Adrenal gland (tissue), 19 donors: ENCODE measurements at places on chromosomes 7 and 10. TPM values are rescaled to one million over a fixed set of nuclear protein-coding genes. Genes with fewer than 3 reads are reported as not detected.

- no peak overlapping the region for H3K4me3 ChIP-seq
- H3K27ac ChIP-seq, result no peak overlapping the region
- H3K27me3 ChIP-seq, result no peaks in the 10 kb centered on the region
Observed at GRCh38 chr7:46577394-46577793, 656.3 kb upstream of the IGFBP3 start.

GRCh38 chr10:652233-652632 lies 37.2 kb downstream of the DIP2C start:
- H3K36me3 ChIP-seq, result no peaks in the 10 kb centered on the region
- no peaks in the 10 kb centered on the region for H3K27me3 ChIP-seq
- no peak for DNase-seq
- no peak overlapping the region for H3K27ac ChIP-seq
- no peak overlapping the region for H3K4me3 ChIP-seq
- H3K4me1 ChIP-seq, result peaks cover 9% of the 10 kb centered on the region

DNA sequence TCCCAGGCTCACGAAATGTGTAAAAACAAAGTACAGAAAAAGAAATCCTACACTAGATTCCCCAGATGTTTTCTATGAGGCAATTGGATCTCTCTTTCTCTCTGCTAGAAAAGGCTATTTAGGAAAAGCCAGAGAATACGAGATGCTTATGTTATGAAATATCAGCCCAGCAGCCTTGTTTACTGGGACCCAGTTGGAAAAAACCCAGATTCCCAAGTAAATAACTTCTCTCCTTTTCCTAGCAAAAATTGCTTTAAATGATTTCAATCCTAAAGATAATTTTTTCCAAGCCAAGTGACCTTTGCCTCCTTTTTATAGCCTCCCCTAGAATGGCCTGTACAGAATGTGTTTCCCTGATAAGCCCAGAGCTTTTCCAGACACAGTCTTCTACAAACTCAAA lies 199.3 kb downstream of the PLXNA4 start:
- H3K4me3 ChIP-seq, result no peak overlapping the region
- H3K27ac ChIP-seq, result peak overlapping the region; percentile 1
- H3K36me3 ChIP-seq, result no peaks in the 10 kb centered on the region
- H3K27me3 ChIP-seq, result no peaks in the 10 kb centered on the region
- no peaks in the 10 kb centered on the region for H3K4me1 ChIP-seq

GRCh38 chr10:35200487-35200886 lies 73.8 kb downstream of the CREM start:
- H3K4me1 ChIP-seq, result peaks cover 41% of the 10 kb centered on the region
- H3K27me3 ChIP-seq, result no peaks in the 10 kb centered on the region
- H3K36me3 ChIP-seq, result no peaks in the 10 kb centered on the region
- DNase-seq, result no peak
- H3K27ac ChIP-seq, result no peak overlapping the region

The WDR86 gene
- 16.7 TPM for total RNA-seq

- no peaks in the 10 kb centered on the region for H3K36me3 ChIP-seq
- H3K27ac ChIP-seq, result peak overlapping the region; percentile 85
- peaks cover 44% of the 10 kb centered on the region for H3K4me1 ChIP-seq
- H3K27me3 ChIP-seq, result no peaks in the 10 kb centered on the region
Observed at GRCh38 chr10:130137090-130137448, 878 bp downstream of the GLRX3 start.

- no peaks in the 10 kb centered on the region for H3K4me1 ChIP-seq
- H3K27ac ChIP-seq, result no peak overlapping the region
Observed at GRCh38 chr7:158102897-158103296, 484.7 kb downstream of the PTPRN2 start.

- no peak overlapping the region for H3K4me3 ChIP-seq
- H3K36me3 ChIP-seq, result no peaks in the 10 kb centered on the region
- no peak overlapping the region for H3K27ac ChIP-seq
- DNase-seq, result peak; percentile 59
Observed at GRCh38 chr7:55280031-55280454, 85.1 kb upstream of the LANCL2 start.

GRCh38 chr10:90007226-90007625 lies 305.8 kb downstream of the KIF20B start:
- no peaks in the 10 kb centered on the region for H3K4me1 ChIP-seq
- no peak for DNase-seq
- no peak overlapping the region for H3K4me3 ChIP-seq
- no peak overlapping the region for H3K27ac ChIP-seq
- no peaks in the 10 kb centered on the region for H3K27me3 ChIP-seq

DNA sequence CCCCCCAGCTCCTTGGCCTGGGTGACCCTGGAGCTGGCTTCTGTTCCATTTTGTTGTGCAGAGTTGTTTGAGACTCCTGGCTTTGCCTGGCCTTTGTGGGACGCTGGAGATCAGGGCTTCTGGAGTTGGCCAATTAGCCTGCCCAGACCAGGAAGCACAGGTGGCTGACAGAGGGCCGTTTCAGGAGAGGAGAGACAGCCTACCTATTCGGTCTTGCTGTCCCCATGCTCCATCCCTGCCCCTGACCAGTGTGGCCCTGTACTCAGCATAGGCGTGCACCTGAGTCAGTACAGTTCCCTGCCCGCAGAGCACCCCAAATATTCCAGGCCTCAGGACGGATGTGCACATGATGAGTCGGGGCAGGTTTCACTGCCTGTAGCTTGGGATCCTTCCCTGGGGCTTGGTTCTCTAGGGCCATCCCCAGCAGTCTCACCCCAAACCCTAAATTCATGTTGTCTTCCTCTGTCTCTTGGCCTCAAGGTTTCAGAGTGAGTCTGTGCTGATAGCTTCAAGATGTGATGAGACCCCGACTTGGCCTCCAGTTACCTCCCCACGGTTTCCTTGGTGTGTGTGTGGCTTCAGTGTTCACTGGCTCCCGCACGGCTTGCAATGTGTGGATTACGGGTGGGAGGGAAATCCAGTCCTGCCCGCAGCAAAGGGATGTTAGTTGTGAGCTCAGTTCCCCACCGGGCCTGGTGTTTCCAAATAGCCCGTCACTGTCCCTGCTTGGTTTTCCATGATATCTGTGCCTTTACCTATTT lies 44.7 kb downstream of the HTRA1 start:
- H3K4me1 ChIP-seq, result no peaks in the 10 kb centered on the region
- no peak overlapping the region for H3K4me3 ChIP-seq
- no peak overlapping the region for H3K27ac ChIP-seq
- H3K27me3 ChIP-seq, result no peaks in the 10 kb centered on the region
- DNase-seq, result no peak

The ADGRA1 gene
- not detected for total RNA-seq

The ZNF655 gene
- 75.8 TPM for total RNA-seq

- no peak overlapping the region for H3K4me3 ChIP-seq
- H3K27ac ChIP-seq, result no peak overlapping the region
- no peaks in the 10 kb centered on the region for H3K4me1 ChIP-seq
- DNase-seq, result no peak
- no peaks in the 10 kb centered on the region for H3K36me3 ChIP-seq
- H3K27me3 ChIP-seq, result no peaks in the 10 kb centered on the region
Observed at GRCh38 chr7:26510231-26510957, 218.7 kb downstream of the SNX10 start.

DNA sequence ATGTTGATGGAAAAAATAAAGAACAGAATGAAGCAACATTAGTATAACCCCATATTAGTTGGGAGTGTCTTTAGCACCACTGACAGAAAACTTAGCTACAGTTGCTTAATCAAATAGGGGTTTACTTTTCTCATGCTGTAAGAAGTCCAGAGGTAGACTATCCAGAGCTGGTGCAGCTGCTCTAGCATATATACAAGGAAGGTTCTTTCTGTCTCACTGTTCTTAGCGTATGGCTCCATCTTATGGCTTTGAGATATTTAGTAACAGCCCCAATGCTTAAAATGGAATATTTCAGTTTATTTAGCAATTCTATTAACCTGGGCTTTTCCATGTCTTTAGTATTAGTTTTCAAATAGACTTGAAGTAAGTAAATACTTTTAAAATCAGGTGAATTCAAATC lies 15.2 kb upstream of the WNT2 start:
- no peaks in the 10 kb centered on the region for H3K36me3 ChIP-seq

The RSPH10B gene
- 0.28 TPM for total RNA-seq

DNA sequence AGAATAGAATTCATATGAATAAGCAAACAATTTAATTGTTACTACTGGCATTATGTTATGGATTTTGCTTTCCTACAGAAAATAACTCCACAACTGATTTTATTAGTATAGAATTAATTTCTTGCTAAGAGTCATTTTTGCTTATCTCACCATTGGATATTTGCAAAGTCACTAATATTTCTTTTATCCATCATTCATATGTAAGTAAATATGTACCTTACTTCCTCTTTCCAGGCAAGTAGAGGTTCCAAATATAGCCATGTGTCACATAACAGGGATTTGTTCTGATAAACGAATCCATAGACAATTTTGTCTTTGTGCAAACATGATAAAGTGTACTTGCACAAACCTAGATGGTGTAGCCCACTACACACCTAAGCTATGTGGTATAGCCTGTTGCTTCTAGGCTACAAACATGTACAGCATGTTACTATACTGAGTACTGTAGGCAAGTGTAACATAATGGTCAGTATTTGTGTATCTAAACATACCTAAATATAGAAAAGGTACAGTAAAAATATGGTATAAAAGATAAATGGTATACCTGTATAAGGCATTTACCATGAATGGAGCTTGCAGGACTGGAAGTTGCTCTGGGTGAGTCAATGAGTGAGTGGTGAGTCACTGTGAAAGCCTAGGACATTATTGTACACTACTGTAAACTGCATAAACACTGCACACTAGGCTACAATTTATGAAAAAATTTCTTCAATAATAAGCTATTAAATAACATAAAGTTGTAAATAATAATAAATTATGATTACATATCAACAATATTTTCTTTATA lies 18.3 kb downstream of the KLLN start:
- no peak overlapping the region for H3K27ac ChIP-seq
- H3K36me3 ChIP-seq, result no peaks in the 10 kb centered on the region
- no peaks in the 10 kb centered on the region for H3K4me1 ChIP-seq
- no peak overlapping the region for H3K4me3 ChIP-seq
- no peak for DNase-seq

DNA sequence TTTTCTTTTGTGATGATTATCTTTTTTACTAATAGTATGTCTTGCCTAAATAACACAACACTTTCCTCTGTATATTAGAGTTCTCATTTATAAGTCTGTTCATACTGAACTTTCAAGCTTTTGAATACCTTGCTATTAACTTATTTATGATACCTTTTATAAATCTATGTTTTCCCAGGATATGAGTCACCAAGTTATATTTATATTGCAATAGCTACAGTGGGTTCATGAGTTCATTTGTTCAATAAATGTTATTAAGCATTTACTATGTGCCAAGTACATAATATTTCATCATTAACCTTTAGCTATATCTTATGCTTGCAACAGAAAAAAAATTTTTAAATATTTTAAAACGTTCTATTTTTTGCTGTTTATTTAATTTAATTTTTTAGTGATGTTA lies 18.3 kb downstream of the CLCN1 start:
- H3K4me1 ChIP-seq, result no peaks in the 10 kb centered on the region
- H3K36me3 ChIP-seq, result no peaks in the 10 kb centered on the region
- H3K4me3 ChIP-seq, result no peak overlapping the region
- peaks cover 3% of the 10 kb centered on the region for H3K27me3 ChIP-seq
- H3K27ac ChIP-seq, result no peak overlapping the region
- DNase-seq, result no peak

- no peak overlapping the region for H3K27ac ChIP-seq
- H3K36me3 ChIP-seq, result no peaks in the 10 kb centered on the region
- H3K27me3 ChIP-seq, result no peaks in the 10 kb centered on the region
- H3K4me3 ChIP-seq, result no peak overlapping the region
Observed at GRCh38 chr10:59622320-59623132, 87.1 kb downstream of the SLC16A9 start.

GRCh38 chr10:12448340-12448728 lies 99.0 kb downstream of the CAMK1D start:
- peaks cover 15% of the 10 kb centered on the region for H3K4me1 ChIP-seq
- H3K36me3 ChIP-seq, result no peaks in the 10 kb centered on the region
- no peak for DNase-seq
- H3K27ac ChIP-seq, result no peak overlapping the region

DNA sequence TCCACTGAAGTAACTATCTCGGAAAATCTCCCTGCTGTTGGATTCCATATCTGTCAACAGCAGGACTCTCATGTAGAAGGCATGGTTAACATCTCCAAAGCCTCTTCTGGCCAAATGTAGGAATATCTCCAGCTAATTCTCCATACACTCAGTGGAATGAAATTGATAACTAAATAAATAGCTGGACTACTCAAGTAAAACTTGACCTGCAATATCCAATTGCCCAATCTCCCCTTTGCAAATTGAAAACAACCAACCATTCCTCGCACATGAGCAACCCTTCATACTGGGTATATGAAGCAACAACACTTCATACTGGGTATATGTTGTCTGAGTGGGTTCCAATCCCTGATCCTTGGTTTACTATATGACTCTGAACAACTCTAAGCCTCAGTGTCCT lies 105.4 kb upstream of the KMT2E start:
- no peaks in the 10 kb centered on the region for H3K4me1 ChIP-seq
- H3K4me3 ChIP-seq, result no peak overlapping the region
- H3K27me3 ChIP-seq, result no peaks in the 10 kb centered on the region
- no peaks in the 10 kb centered on the region for H3K36me3 ChIP-seq
- no peak overlapping the region for H3K27ac ChIP-seq
- no peak for DNase-seq

The AFAP1L2 gene
- total RNA-seq, result 4.2 TPM

DNA sequence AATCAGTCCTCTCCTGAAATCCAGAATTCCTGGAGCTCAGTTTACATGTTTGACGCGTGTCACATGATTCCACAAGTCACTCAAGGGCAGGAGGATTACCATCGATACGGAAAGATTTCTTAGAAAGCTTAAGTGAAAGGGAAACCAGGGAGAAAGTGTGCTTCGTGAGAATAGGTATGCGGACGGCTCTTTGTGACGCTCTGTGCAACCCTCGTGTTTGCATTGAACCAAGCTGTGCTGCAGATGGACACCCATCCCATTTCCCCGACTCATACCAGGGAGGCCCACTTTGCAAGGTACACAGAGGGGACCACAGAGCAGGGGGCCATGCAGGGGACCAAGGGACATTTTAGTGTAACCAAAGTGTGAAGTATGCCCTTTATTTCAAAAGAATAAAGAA lies 43.2 kb downstream of the IKZF1 start:
- no peak overlapping the region for H3K4me3 ChIP-seq
- H3K36me3 ChIP-seq, result no peaks in the 10 kb centered on the region
- no peaks in the 10 kb centered on the region for H3K27me3 ChIP-seq
- H3K4me1 ChIP-seq, result no peaks in the 10 kb centered on the region
- no peak for DNase-seq
- no peak overlapping the region for H3K27ac ChIP-seq

DNA sequence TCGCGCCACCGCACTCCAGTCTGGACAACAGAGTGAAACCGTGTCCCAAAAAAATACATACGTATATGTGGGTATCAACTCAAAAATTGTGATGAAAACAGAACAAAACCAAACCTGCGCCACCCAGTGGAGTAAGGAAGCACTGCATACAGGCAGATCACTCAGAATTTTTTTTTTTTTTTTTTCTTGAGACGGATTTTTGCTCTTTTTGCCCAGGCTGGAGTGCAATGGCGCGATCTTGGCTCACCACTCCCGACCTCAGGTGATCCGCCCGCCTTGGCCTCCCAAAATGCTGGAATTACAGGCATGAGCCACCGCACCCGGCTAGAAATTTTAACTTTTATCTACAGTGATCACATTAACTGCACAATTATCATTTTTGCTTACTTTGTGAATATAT lies 9.1 kb upstream of the TMEM236 start:
- no peaks in the 10 kb centered on the region for H3K36me3 ChIP-seq
- no peaks in the 10 kb centered on the region for H3K27me3 ChIP-seq
- peaks cover 4% of the 10 kb centered on the region for H3K4me1 ChIP-seq

GRCh38 chr10:580778-581177 lies 108.7 kb downstream of the DIP2C start:
- DNase-seq, result peak; percentile 68
- no peak overlapping the region for H3K4me3 ChIP-seq
- H3K36me3 ChIP-seq, result no peaks in the 10 kb centered on the region
- H3K4me1 ChIP-seq, result no peaks in the 10 kb centered on the region
